ENCODE measurements at places on chromosomes 3 and 15.

- ATAC-seq: no peak
Measured at GRCh38 chr3:15390460-15390859, 36.9 kb downstream of the METTL6 start.

GRCh38 chr15:93138681-93139250 lies 49.8 kb upstream of the RGMA start:
- no peak for ATAC-seq

- no peak for ATAC-seq
Measured at GRCh38 chr3:112736805-112737566, 96.0 kb upstream of the CCDC80 start.

GRCh38 chr3:143123353-143123984 lies 3.9 kb downstream of the CHST2 start:
- no peak for ATAC-seq

DNA sequence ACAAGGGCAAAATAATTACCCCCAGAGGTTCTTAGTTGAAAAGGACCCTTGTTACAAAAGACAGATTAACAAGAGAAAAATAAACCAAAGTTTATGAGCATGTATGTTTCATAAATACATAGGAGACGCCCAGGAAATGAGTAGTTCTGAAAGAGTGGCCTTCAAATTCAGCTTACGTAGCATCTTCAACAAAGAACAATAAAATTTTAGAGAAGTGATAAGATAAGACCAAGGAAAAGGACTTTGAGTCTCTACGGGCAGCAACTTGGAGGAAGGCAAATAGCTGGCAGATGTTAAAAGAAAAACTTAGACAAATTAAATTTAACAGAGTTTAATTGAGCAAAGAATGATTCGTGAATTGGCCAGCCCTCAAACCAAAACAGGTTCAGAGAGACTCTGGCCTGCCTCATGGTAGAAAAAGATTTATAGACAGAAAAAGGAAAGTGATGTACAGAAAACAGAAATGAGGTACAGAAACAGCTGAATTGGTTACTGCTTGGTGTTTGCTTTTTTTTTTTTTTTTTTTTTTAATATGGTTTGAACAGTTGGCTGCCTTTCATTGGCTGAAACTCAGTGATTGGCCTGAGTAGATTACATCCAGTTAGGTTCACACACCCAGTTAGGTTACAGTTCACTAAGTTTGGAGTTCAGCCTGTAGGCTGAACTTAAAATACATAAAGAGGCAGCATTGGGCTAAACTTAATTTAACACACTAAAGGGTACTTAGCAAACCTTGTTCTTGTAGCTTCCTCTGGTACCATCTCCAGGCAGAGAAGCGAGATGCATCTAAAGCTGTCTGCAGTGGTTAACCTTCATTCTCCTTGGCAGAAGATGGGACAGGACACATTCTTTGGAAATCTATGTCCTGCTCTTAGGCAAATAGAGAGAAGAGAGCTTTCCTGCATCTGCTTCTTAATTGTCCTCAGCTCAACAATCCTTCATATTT lies 23.2 kb downstream of the C2CD4B start:
- no peak for ATAC-seq

- no peak for ATAC-seq
Measured at GRCh38 chr3:41580274-41580959, 381.1 kb downstream of the CTNNB1 start.

DNA sequence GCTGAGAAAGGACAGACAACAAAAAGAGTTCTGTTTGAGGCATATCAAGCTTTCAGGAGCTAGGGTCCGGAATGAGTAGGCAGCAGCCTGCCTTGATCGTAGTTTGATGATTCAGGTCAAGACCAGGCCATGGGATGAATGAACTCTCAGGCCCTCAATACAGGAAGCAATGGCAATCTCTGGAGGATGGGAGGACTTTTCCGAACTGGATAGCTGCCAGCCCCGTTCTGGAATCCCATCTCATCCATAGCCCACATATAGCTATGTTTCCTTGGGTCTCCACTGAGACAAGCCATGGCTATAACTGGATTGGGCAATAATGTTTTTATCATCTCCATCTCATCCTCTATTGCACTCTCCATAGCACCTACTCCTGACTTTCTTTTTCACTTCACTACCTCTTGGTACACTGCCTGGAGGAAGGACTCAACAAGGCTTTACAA lies 12.8 kb downstream of the AHSG start:
- no peak for ATAC-seq

- no peak for ATAC-seq
Measured at GRCh38 chr3:46269556-46269955, 27.3 kb downstream of the CCR3 start.

- no peak for ATAC-seq
Measured at GRCh38 chr3:181105646-181106045, 116.1 kb upstream of the DNAJC19 start.

DNA sequence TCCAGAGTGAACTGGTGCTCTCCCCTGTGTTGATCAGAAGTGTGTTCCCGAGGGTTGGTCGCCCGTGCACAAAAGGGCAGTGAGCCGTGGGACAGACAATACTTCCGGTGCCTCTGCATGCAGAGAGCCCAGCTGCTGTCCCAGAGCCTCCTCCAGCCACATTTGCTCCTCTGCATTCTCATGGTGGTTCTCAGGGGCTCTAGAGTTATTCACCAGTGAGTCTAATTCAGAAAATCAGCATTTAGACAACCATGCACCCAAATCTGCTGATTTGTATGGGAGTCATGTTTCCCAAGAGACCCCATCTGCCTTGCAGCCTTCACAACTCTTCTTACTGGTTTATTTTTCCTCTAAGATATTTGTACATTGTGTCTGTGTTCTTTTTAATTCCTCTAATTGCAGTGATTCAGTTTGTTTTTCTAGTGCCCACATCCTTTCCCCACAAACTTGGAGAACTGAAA lies 107.0 kb upstream of the SPRED1 start:
- ATAC-seq: no peak

GRCh38 chr3:187914231-187914630 lies 169.0 kb upstream of the BCL6 start:
- ATAC-seq: peak; percentile 84

DNA sequence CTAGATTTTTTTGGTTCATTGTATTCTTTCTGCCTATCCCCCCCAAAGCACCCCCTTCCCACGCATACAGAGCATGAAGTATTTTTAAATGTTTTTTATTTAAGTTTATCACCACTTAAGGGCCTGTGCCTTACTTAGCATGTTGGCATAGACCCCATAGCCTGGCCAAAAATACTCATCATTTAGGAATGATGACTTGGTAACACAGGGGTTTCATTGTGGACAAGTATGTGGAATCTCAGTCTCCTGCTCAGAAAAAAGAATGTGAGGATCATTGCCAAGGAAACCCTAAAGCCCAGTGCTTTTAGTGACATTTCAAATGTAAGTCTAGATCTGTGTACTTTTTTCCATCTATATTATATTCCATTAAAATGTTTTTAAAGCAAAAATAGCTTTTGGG lies 146.3 kb downstream of the ALCAM start:
- no peak for ATAC-seq

DNA sequence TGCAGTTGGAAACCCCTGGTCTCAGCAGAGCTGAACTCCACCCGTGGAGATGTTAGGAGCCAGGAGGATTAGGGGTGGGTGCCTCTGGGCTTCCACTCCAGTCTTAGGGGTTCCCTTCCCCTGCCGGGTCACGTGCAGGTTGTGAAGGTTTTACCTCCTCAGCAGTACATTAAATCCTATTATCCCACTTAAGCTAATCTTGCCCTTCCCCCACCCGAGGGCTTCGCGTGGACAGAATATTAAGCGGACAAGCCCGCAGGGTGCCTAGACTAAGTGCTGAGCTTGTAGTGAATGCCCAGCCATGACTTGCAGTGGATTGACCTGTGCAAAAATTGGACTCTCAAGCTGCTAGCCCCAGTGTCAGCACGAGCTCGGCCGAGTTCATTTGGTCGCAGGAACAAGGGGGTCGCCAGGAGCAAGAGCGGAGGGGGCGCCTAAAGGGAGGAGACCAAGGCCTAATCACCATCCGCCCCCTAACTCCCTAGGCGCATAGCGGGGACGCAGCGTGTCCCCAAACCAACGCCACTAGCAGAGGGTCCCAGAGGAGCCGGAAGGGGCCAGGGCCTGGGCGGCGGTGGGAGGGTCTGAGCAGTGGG lies 498 bp upstream of the SEMA4B start:
- peak; percentile 2 for ATAC-seq

GRCh38 chr15:55827204-55827603 lies 84.3 kb upstream of the PRTG start:
- no peak for ATAC-seq

DNA sequence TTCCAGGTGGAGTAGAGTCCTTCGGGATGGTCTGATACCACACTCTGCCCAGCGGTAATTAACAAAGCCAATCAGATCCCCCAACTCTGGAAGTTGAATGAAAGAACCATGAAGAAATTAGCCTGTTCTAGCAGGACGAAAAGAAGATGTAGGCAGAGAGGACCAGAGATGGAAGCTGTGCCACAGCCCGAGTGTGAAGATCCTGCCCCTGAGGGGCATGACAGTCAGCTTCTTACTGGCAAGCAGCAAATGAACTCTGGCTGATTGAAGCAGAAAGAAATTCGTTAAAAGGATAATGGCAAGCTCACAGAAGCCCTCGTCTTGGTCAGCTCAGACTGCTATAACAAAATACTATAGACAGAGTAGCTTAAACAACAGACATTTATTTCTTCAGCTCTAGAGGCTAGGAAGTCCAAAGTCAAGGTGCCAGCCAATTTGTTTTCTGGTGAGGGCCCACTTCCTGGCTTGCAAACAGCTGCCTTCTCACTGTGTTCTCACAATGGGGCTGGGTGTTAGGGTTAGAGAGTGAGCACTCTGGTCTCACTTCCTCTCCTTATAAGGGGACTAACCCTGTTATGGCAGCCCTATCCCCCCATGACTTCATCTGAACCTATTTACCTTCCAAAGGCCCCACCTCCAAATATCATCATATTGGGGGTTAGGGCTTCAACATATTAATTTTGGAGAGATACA lies 307.1 kb downstream of the VPS13C start:
- ATAC-seq: no peak

- no peak for ATAC-seq
Measured at GRCh38 chr3:154356009-154356408, 31.7 kb upstream of the DHX36 start.

DNA sequence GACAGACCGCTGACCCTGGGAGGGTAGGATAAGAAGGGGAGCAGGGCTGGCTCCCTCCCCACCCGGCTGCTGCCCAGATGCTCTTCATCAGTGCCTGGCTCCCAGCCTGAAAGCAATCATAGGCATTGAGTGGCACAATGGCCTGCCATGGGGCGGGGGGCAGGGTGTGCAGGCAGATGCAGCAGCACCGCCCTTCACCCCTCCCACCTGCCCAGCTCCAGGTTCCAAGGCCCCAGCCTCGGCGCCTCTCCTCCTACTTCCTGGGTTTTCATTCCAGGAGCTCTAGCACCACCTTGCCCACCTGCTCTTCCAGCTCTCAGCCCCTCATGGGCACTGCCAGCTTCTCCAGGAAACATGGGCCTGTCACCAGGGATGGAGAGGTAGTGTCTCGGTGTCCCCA lies 101.7 kb downstream of the MEGF11 start:
- ATAC-seq: no peak

GRCh38 chr15:50358845-50359244 lies 3.8 kb upstream of the GABPB1 start:
- no peak for ATAC-seq

DNA sequence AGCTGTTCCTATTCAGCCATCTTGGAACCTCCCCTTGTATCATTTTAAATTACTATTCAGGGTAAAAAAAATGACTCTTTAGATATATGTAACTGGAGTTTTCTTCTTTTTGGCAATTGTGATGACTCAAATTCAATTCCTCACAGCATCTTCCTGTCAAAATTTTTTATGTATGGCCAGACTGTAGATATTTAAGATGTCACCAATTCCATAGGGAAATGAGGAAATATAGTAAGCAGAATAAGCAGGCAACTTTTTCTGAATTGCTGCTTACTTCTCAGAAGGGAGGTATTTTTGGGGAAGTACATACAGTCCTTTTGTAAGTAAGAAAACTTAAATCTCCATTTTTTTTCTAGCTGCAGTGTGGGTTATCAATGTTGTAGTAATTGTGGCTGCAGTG lies 28.8 kb downstream of the EAF2 start:
- no peak for ATAC-seq

GRCh38 chr3:196712514-196713413 lies 587 bp downstream of the PIGX start:
- peak; percentile 75 for ATAC-seq

GRCh38 chr3:114332342-114333179 lies 38.7 kb downstream of the TIGIT start:
- ATAC-seq: no peak

GRCh38 chr3:27228805-27229204 lies 140.4 kb downstream of the NEK10 start:
- no peak for ATAC-seq

- ATAC-seq: peak; percentile 81
Measured at GRCh38 chr3:189222927-189223636, 51.3 kb downstream of the TPRG1 start.

GRCh38 chr3:5255404-5256344 lies 68.2 kb downstream of the EDEM1 start:
- ATAC-seq: no peak

DNA sequence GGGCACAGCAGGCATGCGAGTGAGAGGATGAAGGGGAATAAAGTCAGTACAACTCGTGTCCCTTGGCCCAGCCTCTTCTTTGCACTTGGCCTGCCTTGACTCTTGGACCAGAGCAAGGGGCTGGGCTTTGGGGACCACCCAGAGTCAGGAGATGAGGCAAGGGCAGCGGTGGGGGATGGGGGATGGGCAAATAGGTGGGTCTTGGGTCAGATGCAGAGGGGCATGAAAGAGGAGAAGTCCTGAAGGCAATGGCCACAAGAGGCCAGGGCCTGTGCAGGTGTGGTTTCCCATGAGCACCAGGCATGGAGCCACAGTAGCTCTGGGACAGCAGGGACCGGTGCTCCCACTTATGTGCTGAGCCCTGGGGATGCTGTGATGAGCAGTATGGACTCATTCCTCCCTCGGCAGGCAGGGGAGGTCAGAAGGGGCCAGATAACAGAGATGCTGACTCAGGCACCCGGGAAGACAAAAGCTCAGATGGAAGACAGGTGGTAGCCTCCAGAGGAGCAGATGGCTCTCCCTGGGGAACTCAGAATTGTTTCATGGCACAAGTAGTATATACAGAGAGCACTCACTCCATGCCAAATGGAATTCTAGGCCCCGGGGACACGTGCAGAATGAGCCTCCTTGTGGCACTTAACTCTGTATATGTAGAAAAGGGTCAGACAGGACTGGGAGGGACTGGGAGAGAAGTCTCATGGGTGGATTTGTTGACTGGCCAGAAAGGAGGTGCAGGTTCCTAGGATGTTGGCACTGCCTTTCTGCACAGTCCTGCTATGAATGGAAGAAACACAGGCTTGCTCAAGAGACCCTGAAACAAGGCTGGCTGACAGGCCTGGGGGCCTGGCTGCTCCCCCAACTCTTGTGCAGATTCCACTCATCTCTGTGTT lies 14.3 kb downstream of the ZBTB47 start:
- no peak for ATAC-seq

- no peak for ATAC-seq
Measured at GRCh38 chr3:139377378-139377777, 12.1 kb downstream of the COPB2 start.

DNA sequence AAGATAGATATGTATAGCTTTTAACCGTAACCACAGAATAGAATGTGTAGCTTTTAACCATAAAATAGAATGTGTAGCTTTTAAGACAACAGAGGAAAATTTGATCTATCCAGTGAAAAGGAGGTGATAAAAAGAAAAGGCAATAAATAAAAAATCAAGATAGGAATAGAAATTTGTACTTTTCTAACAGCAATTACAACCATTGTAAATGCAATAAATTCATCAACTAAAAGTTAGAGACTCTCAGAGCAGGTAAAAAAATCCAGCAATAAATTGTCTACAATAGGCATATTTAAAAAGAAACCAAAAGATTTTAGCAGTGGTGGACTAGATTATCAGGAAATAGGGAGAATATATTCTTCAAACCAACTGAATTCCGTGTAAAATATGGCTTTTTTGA lies 63.8 kb upstream of the ABHD2 start:
- ATAC-seq: no peak

- no peak for ATAC-seq
Measured at GRCh38 chr3:134608771-134609435, 41.9 kb downstream of the KY start.
